ENCODE measurements at places on chromosomes 4 and X.

- DNase-seq = no peak
Measured at GRCh38 chr4:52028970-52029369, 8.8 kb upstream of the LRRC66 start.

DNA sequence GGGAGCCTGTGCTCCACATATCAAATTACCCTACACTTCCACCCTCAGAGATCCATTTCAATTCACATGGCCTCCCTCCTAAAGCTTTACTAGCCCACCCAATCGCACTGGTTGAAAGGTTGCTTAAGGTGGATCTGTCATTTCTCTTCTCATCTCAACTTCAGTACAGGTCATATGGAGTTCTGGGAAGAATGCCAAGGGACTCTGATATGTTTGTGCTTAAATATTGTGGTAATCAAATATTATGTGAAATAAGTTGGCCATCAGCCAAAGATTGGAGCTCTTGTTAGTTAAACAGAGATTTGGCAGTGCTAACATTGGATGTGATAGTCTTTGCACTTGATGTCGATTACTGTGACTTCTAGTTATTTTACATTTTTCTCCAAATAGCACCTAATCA lies 20.5 kb downstream of the SEPTIN6 start:
- no peak for DNase-seq

DNA sequence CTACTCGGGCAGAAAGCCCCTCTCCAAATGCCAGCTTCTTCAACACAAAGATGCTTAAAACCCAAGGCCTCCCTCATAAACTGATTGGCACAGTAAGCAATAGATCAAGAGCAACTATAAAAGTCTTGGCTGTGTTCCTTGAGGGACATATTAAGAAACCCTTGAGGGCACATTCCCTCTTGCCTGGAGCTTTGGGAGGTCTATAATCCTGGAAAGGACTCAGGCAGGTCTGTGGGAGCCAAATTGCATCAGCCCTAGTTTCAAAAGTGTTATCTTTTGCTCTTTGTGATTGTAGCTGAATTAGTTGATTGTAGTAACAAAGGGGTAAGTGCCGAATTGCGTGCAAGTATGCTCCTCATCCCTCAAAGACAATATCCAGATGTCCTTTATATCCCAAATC lies 18.6 kb upstream of the SETD7 start:
- no peak for DNase-seq

DNA sequence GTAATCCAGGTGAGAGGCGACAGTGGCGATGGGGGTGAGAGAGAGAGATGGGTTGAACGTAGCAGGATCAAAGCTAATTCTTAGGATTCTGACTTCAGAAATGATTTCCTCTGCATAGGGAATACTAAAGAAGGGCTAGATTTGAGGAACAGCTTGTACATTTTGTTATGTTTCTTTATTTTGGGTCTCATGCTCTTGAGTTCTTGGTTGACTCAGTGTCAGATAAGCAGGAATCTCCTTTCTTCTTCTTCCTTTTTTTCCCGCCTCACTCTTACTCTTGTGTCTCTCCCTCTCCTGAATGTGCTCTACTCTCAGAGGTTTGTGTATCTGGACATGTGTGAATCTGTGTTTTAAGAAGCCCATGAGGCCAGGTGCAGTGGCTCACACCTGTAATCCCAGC lies 36.4 kb downstream of the FAM193A start:
- DNase-seq = no peak

DNA sequence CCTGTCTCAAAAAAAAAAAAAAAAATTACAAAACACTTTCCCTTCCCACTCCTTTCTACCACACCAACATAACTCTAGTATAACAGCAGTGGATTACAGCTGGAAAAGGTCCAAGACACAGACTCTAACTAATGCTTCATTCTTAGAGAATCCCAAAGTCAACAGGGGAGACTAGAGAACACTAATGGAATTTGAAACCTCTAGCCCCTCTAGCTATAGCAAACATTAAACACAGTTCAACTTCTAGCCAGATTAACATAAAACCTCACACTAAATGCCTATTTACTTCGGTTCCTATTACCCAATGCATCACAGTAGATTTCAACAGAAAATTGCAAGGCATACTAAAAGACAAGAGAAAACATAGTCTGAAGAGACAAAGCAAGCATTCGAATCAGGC lies 10.5 kb upstream of the DHX15 start:
- no peak for DNase-seq

GRCh38 chr4:54773022-54773421 lies 115.3 kb downstream of the KIT start:
- DNase-seq = no peak

- no peak for DNase-seq
Measured at GRCh38 chr4:108527723-108528122, 92.7 kb upstream of the RPL34 start.

DNA sequence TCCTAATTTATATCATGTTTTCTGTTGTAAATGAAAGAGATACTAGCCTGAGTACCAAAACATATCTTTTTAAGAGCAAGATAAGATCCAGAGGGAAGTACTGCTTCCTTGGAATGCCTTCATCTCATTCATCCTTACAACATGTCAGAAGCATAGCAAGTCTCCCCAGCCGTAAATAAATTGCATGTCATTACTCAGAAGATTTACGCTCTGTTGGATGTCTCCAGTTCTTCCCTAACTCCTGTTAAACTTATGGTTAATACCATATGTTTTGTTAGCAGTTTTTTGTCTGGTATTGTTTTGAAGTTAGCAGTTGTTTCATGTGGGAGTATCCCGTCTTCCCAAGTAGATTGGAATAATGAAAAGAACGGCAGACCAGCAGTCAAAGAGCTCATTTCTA lies 7.5 kb upstream of the GPC3 start:
- no peak for DNase-seq

GRCh38 chr4:83272900-83273299 lies 11.7 kb downstream of the COQ2 start:
- DNase-seq = no peak

DNA sequence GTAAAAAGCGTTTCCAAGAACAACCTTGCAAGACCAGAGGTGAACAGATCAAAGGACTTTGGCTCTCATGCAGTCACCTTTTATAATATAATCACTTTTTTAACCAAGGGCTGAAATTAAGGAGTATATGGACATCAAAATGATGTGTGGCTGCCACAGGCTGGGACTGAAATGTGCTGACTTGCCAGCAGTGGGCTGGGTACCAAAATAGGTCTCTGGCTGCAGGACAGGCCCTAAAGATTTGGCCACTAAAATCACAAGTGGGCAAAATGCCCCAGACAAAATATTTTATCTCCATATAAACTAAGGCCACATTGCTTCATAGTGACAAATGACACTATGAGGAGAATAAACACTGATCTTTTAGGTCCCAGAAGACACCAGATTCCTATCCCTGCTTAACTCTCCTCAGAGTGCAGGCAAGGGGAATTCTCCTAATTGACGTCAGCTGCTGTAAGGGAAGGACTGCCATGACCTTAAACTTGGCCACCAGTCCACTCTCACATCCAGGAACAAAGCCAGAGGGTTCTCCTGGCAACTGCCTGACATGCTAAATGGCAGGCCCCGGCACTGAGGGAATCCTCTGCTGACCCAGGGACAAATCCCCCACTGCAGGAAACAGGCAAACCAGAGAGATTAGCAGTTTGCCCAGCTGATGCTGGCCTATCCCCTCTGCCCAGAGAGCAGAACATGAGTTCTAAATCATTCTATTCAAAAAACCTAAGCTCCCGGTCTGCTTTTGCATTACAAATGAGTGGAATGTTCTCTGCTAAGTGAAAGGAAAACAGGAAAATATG lies 155.8 kb downstream of the PPP3CA start:
- DNase-seq = no peak

DNA sequence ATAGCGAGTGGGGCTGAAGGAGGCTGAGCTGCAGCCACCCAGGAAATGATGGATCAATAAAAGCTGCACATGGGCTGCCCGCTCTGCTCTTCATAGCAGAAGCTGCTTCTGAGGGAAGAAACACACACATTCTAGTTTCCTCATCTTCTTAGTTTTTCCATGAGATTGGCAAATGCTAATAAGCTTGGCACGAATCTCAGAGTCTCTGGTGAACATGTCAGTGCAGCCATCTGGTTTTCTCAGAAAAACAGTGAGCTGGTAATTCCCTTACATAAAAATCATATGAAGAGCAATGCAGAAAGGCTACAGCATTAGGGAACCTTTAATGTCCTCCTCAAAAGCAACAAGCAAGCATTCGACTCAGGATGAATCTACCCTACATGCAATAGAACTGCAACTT lies 69.9 kb downstream of the GATB start:
- DNase-seq = no peak
